ENCODE measurements at places on chromosomes 4 and X.
A peak's percentile ranks its signal among the peaks of the same experiment; 100 is the strongest.

- DNase-seq: peak; percentile 61
These were observed 199.8 kb upstream of the WDFY3 start for GRCh38 chr4:85166318-85166717.

DNA sequence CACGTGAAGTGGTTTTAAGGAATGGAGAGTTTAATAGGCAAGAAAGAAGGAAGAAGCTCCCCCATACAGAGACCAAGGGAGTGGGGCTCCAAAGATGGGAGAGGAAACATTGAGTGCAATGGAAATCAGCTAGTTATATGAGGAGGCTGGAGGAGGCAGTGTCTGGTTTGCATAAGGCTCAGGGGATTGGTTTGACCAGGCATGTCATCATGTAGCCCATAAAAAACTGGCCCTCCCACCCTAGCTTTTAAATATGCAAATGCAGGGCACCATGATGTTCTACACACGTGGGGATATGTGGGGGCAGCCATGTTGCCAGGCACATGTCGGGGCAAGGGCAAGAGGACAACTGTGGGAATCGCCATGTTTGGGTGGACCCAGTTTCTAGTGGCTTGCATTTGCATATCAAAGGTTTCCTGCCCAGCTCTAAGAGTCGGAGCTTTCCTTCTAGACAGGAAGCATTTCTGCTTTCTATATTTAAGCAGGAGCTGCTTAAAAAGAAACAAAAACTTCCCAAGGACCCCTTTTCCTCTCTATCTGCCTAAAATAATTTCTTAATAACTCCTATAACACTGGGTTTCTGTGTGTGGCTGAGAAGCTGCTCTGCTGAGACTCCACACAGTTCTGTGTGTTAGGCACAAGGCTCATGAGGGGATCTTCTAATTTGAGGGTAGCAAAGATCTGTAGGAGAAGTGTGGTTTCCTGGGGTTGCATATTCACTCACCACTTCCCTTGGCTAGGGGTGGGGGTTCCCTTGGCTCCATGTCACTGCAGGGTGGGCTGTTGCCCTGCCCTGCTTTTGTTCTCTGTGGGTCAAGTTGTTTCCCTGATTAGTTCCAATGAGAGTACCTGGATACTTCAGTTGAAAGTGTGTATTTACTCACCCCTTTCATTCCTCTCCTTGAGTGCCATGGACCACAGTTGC, 113.5 kb downstream of the VSIG4 start:
- peak; percentile 11 for DNase-seq

- no peak for DNase-seq
These were observed 19.6 kb downstream of the VMA21 start for GRCh38 chrX:151416579-151416978.

- no peak for DNase-seq
These were observed 130.2 kb downstream of the ELOVL6 start for GRCh38 chr4:110068248-110068647.

DNA sequence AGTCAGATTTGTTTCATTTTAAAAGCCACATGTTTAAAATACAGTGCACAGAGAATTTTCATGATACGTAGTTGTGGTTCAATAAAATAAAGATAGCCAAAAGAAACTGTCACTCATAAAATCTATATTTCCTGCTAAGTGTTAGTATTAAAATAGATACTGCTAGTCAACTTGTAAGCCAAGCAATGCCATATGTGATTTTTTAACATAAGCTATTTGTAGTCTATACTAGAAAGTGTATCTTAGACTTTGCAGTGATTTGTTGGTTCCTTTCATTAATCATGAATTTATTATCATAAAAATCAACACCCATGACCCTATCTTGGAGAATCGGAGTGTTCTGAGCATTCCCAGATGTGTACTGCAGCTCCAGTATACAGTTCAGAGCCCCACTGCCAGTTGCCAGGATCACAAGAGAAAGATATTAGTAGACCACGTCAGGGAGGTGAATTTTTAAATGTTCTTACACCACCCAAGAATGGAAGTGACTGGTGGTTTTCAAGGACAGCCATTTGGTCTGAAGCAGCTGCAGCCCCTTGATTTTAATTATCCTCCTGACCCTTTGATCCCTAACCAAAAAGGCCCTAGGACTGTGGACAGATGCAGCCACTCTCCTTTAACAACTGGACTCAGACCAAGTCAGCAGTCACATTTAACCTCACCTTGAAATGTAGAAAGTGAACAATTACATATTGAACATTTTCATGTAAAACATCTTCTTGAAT, 163.1 kb downstream of the PALLD start:
- DNase-seq: no peak

DNA sequence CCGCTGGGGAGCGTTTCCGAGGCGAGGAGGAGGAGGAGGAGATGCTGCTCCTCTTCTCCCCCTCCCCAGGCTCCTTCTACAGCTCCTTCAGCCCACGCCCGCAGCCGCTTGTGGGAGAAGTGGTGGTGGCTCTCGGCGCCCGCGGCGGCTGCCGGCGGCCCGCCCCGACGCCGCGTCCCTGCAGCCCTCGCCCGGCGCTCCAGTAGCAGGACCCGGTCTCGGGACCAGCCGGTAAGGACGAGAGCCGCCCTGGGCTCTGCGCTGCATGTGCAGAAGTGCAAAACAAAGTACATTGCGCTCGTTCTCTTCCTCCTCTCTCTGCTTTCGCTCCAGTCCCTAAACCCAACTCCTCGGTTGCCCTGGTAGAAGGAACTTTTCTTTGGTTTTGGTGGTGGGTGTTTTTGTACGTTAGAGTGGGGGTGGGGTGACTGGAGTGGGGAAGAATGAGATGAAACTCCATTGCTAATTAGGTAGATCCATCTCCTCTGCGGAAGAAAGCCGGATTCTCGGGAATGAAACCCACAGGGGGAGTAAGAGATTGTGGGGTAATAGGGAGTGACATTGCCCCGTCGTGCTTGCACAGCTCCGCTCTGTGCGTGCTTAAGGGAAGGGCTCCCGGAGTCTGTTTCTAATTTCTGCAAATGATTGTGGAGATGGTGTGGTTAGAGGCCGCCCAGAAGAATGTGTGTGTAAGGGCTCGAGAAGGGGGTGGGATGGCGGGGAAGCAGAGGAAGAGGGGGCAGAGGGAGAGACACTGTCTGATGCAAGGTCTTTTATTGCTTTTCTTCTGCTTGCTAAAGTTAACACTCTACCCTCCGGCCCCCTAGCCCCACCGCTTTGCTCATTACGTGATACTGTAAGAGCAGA, 677 bp downstream of the PTPN13 start:
- DNase-seq: peak; percentile 23

- DNase-seq: no peak
These were observed 225.2 kb downstream of the ADGRL3 start for GRCh38 chr4:61425315-61425714.

DNA sequence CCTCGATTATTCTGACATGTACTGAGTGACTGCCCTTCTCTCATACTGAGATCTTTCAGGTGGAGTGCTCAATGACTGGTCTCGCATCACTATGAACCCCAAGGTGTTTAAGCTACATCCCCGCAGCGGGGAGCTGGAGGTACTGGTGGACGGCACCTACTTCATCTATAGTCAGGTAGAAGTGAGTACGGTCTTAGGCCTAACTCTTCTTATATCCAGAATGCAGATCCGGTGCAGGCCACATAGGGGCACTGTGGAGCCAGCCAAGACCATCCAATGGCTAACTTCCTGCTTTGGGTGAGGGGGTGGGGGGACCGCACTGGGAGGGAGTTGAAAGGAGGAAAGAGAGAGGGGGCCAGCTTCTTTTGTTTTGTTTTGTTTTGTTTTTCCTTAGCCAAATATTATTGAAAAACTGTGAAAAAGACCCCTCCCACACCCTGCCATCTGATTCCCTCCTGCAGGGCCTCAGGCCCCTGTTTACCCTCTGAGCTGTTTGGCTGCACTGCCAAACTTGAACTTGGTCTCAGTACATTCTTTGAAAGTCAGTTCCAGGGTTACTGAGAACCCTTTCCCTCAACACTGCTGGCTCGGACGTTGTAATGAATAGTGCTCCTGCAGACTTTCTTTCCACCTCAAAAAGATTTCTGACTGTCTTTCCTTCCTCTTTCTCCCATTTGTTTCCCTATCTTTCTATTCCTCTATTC, 16.2 kb downstream of the AWAT2 start:
- no peak for DNase-seq

DNA sequence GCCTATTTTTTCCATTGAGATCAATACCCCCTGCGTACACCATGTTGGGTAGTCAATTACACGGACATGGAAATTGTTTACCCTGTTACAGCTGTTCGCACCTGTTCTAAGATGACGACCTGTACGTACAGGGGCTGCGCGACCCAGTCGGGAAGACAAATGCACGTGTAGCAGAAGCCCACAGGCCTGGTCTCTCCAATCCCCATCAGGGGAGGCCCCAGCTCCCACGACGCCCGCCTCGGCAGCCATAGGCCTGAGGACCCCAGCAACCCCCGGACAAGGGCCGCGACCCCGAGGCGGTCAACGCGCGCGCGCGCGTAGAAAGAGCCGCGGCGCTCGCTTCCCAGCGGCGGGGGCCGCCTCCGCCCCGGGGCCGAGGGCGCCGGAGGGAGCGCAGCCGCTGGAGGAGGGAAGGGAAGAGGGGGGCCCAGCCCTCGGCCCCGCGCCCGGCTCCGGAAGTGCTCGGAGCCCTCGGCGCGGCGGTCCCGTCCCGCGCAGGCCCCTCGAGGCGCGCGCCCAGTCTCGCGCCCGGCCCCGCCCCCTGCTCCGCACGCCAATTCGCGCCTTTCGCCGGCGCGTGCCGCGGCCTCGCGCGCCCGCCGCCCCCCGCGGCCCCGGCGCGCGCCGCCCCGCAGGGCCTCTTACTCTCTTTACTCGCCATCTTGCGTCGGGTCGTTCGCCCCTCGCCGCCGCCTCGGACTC, 618 bp downstream of the RBBP7 start:
- DNase-seq: peak; percentile 49

- peak; percentile 5 for DNase-seq
These were observed 31.8 kb downstream of the WDR1 start for GRCh38 chr4:10084651-10085358.

- DNase-seq: peak; percentile 93
These were observed 10.2 kb upstream of the DLG3 start for GRCh38 chrX:70434352-70434866.

- DNase-seq: no peak
These were observed 302.9 kb upstream of the FTHL17 start for GRCh38 chrX:31374786-31375185.

- no peak for DNase-seq
These were observed 160 bp downstream of the LCORL start for GRCh38 chr4:18021470-18021719.

GRCh38 chrX:40084471-40085101, 13.2 kb downstream of the BCOR start:
- DNase-seq: no peak

- DNase-seq: no peak
These were observed 199.5 kb downstream of the MAML3 start for GRCh38 chr4:139954512-139954911.

- DNase-seq: no peak
These were observed 62.7 kb upstream of the SORBS2 start for GRCh38 chr4:185874516-185875230.

DNA sequence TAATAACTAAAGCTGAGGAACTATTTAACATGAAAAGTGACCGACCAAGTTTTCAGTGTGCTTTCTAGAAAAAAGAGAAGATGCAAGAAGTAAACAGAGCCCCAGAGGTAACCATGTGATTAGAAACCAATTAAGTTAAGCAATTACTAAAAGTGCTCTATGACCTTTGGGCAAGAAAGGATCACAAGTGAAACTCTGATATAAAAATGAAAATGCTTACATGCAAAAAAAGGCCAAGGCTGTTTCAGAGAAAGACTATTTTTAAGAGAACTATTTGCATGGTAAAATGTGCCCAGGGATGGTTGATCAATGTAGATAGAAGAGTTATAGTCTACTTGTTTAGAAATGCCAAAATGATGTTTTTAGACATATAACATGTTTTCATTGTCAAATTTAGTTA, 22.0 kb downstream of the KLHL15 start:
- no peak for DNase-seq

DNA sequence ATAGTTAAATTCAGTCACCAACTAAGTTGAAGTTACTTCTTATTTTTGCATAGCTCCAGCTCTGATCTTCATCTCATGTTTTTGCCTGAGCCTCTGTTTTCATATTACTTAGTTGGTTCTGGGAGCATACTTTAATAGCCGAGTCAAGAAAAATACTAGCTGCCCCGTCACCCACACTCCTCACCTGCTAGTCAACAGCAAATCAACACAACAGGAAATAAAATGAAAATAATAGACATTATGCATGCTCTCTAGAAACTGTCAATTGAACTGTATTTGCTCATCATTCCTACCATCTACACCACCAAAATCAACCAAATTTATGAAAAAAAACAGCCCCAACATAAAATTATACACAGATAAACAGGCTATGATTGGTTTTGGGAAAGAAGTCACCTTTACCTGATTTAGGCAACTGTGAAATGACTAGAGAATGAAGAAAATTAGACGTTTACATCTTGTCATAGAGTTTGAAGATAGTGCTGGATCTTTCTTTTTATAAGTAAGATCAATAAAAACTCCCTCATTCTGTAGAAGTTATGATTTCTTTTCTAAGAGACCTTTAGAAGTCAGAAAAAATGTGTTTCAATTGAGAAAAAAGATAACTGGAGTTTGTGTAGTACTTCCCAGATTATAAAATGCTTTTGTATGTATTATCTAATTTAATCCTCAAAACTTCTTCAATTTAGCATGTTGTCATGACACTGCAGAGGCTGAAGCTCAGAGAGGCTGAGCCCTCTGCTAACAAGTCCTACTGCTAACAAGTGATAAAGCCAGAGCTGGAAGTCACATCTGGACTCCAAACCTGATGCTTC, 7.0 kb downstream of the ALB start:
- DNase-seq: no peak

GRCh38 chrX:150262456-150262855, 100.7 kb upstream of the MAMLD1 start:
- no peak for DNase-seq

GRCh38 chr4:2348786-2349185, 69.7 kb downstream of the ZFYVE28 start:
- DNase-seq: no peak

- DNase-seq: no peak
These were observed 2002.5 kb upstream of the TENM3 start for GRCh38 chr4:180240670-180241069.

GRCh38 chr4:128353791-128354190, 66.2 kb upstream of the PGRMC2 start:
- DNase-seq: no peak

DNA sequence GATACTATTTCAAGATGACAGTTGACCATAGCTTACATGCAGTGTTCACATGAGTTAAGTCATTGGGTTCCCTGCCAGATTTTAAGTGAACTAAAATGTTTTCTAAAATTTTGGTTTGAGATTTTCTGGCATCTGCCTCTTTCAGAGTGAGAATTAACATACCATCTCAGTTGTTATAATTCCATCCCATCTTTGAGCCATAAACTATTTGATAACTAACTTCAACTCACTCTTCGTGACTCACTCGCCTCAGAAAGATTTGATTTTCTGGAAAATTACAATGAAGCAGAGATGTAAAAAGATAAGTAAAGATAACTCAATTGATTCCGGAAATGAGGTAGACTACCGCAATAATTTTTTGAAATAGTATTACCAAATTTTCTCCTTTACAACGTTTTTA, 61.8 kb downstream of the HMGB2 start:
- DNase-seq: no peak

Data from transverse colon (tissue), 4 donors.